ENCODE measurements at places on chromosomes 3 and 15.

DNA sequence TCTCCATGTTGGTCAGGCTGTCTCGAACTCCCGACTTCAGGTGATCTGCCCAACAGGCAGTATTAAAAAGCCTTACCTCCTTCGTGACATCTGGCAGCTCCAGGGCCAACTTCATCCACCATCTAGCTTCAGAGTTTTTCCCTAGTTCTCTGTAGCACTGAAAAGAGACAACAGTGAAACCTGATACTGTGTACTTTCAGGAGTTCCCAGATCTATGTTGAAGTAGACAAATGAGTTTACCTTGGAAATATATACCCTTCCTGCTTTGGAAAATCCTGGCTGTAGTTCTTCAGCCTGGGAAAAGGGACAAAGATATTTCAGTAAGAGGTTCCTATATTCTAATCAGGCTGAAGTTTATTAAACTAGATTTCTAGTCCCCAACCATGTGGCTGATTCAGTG is 18.0 kb downstream of the RMDN3 start:
- DNase-seq: no peak

DNA sequence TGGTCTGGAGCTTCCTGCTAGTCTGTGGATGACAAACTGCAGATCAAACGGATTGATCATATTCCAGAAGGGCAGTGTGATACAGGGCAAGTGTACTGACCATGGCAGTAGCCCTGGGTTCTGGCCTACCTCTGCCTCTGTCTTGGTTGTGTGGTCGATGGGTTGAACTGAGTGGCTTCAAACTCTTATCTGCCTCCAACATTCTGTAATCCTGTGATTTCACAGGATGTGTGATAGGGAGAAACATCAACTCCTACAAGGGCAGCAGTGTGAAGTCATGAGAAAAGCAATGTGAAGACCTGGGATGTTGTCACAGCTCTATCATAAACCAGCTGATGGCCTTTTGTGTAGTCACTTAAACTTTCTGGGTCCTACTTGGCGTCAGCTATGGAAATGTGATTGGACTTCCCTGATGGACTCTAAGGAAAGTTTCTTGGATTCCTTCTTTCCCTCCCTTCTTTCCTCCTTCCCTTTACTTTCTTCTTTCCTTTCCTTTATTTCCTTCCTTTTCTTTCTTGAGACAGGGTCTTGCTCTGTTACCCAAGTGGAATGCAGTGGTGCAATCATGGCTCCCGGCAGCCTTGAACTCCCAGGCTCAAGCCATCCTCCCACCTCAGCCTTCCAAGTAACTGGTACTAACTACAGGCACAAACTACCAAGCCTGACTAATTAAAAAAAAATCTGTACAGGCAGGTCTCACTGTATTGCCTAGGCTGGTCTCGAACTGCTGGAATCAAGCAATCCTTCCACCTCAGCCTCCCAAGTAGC is 114.8 kb downstream of the BBX start:
- no peak for DNase-seq

GRCh38 chr3:66140106-66140505 is 80.7 kb upstream of the SLC25A26 start:
- no peak for DNase-seq

GRCh38 chr15:34359416-34359815 is 7.6 kb downstream of the LPCAT4 start:
- DNase-seq: no peak

DNA sequence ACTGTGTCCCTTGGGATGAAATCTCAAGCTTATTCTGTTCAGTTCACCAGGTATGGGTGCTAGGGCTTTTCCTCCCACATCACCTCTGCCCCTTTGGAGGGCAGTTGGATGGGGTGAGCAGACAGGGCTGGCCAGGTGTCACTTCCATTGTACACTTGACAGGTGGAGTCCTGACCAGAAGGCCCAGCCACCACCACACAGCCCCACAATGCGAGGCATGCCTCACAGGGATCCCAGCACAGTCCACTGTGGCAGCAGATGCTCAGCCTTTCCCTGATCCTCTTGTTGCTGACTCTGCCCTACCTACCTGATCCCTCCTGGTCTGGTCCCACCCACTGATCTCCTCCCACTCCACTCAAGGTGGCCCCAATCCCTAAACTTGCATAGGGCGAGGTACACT is 88.2 kb downstream of the ANP32A start:
- DNase-seq: no peak

DNA sequence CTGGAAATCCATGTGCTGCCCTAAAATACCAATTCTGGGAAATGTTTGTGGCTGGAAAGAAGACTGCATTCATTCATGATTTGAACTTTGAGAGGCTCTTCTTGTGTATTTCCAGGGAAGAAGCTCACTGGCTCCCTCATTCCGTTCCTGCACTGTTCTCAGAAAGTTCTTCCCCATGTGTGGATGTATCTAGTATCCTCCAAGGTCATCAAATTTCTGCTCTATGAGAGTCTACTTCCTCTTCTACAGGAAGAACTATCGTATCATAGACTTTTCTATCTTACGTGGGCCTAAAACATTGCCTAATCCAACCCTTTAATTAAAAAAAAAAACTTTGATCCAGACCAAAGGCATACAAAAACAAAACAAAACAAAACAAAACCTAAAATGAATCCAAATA is 2.9 kb downstream of the CCR3 start:
- no peak for DNase-seq

DNA sequence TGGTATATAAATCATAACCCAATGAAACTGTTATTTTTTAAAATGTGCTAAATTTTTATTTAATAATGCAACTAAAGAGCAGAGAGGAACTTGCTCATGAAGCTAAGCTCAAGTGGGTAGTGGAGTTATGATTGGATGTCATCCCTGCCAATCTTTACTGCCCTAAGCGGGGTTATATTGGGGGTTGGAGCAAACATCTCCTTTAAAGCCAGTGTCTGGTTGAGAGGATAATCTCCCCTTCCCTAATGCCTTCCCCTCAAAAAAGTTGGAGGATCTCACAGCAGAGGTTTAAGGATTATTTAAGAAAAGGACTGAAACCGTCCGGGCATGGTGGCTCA is 32.1 kb upstream of the CLASP2 start:
- no peak for DNase-seq

GRCh38 chr3:39142067-39142466 is 11.3 kb downstream of the CSRNP1 start:
- no peak for DNase-seq

GRCh38 chr3:56747150-56747549 is 54.6 kb downstream of the ARHGEF3 start:
- no peak for DNase-seq

- no peak for DNase-seq
Observed at GRCh38 chr3:192284443-192285072, 442.8 kb downstream of the FGF12 start.

DNA sequence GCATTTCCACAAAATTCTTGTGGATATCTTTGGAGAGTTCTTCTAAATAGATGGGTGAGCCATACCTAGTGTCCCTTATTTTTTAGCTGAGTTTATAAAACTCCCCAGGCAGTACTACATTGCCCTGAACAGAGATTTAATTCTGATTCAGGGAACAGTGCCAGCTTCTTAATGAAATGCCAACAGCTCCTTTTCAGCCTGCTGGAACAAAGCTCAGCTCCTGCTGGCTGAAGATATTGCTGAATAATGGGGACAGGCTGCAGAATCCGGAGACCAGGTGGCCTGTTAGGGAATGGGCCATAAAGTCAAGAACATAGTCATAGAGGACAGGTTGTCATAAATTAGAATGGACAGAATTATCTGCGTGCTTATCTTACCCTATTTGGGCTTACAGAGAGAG is 8.9 kb downstream of the HGD start:
- DNase-seq: no peak

- DNase-seq: no peak
Observed at GRCh38 chr15:39583596-39584265, 2.9 kb downstream of the THBS1 start.

- no peak for DNase-seq
Observed at GRCh38 chr15:52021892-52022540, 3.0 kb downstream of the MAPK6 start.

DNA sequence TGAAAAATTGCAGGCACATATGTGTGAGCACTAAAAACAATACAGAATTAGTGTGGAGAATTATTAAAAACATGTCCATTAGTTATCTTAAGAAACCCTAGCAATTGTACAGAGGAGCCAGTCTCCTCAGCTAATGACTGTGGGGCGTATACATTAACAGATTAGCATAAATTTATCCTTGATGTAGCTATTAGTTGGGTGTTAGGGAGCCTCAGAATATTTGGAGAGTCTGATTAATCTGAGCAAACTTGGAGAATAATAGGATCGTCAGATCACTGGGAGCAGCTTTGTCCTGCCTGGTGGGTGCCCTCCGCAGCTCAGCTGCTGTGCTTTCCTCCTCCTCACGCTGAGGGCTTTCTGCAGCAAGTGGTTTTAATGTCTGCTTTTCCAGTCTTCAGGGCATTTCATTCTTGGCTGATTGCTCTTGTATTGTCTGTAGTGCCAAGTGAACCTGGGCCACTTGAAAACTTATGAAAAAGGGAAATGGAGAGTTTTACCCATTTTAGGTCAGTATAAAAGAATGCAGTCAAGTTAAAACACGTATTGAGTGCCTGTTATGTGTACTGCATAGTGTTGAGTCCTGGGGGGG is 417.4 kb upstream of the SEMA6D start:
- DNase-seq: no peak

DNA sequence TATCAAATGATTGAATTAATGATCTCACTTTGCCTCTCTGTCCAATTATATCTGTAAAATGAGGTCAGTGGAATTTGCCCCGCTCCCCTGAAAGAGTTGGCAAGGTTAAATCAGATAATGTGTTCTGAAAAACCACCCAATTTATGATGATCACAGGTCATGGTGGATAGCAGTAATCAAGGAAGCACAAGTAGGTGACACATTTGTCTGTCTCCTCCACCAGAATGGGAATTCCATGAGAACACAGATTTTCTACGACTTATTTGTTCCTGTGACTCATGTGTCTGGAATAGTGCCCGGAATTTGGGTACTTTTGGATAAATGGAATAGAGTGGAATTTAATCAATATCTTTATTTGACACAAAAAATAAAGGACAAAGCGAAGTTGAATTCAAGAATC is 220.9 kb upstream of the SUCLG2 start:
- no peak for DNase-seq

GRCh38 chr3:41881233-41881821 is 80.6 kb downstream of the ULK4 start:
- no peak for DNase-seq

DNA sequence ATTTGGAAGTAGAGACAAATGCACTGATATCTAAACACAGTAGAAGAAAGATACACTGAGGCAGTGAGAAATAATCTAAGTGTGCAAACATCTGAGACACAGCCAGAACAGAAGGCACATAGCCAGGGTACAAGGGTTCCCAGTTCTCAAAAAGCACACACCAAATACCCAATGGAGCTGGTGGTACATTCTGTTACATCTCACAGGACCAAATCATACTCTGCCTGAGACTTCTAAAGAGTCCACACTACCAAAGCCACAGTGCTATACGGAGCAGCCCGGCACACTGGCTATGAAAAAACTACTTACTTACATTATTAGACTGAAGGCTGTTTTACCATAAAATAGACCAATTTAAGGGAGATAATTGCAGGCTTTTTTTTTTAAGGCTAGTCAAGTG is 19.3 kb downstream of the CLPX start:
- DNase-seq: no peak

- DNase-seq: no peak
Observed at GRCh38 chr3:73405853-73406252, 218.9 kb downstream of the PDZRN3 start.

DNA sequence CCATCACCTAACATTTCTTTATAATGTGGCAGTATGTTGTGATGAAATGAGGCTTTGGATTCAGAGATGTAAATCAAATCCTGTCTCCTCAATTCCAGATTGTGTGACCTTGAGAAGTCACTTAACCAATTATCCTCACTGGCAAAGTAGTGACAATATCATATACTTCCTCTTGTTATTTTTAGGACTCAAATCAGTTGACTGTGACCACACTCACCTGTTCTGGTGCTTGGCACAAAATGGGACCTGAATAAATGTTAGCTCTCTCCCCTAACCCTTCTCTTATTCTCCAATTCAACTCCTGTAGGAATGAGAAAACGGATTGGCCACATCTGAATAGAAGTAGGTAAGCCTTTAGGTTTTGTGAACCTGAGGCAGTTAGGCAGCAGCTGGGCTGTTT is 42.1 kb downstream of the IQCH start:
- no peak for DNase-seq

- no peak for DNase-seq
Observed at GRCh38 chr3:130820976-130821375, 72.9 kb upstream of the ATP2C1 start.

- DNase-seq: peak; percentile 27
Observed at GRCh38 chr3:73874606-73875369, 250.0 kb upstream of the PDZRN3 start.

DNA sequence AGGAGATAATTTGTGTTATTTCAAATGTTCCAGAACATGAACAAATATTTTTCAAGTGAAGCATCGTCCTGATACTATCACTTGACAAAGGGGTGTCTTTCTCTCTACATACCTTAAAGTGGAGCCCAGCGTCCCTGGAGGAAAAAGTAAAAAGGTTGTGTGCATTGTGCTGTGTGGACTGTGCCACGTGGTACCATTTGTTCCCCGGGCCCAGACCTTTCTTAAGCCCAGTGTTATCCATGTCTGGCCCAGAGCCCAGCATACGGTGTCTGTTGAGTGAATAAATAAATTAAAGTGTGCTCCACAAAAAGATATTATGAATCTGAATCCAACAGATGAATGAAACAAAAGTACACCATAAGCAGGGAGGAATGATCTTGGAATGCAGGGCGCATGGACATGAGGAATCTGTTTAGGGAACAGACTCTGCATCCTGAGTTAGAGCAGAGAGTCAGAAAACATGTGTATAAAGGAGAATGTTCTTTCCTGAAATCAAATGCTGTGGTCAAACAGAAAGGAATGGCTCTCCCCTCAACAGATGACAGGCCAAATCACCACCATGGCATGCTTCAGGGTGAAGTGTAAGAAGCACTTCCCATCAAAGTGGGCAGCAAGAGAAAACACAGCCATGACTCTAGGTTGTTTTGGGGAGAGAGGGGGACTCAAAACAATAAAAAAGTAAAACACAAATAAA is 8.1 kb upstream of the PRSS50 start:
- DNase-seq: no peak

DNA sequence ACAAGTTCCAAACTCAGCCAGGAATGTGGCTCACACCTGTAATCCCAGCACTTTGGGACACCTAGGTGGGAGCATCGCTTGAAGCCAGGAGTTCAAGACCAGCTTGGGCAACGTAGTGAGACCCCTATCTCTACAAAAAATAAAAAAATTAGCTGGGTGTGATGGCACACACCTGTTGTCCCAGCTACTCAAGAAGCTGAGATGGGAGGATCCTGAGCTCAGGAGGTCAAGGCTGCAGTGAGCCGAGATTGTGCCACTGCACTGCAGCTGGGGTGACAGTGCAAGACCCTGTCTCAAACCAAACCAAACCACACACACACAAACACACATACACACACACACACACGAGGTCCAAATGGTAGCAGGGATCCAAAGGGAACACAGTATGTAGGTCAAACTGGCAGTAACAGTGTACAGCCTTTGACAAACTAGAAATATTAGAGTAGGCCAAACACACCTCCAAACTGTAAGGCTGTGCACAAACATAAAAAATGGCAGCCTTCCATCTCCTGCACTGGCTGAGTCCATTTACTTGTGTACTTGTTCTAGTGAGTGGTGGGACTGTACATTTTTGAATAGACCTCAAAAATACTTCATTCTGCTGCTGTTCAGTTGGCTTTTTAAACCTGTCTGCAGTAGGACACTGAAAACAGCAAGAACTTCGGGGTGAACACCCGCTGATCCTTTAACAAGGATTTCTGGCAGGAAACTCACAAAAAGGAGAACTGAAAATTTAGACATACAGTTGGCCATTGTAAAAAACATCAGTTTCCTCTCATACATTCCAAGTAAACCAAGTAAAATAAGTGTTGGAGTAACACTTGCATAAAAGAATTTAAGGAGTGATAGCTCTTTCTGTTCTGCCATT is 33.6 kb downstream of the INTS14 start:
- DNase-seq: no peak

Data from NCI-H187 (cell line).